ENCODE measurements at places on chromosomes 2 and 18.

DNA sequence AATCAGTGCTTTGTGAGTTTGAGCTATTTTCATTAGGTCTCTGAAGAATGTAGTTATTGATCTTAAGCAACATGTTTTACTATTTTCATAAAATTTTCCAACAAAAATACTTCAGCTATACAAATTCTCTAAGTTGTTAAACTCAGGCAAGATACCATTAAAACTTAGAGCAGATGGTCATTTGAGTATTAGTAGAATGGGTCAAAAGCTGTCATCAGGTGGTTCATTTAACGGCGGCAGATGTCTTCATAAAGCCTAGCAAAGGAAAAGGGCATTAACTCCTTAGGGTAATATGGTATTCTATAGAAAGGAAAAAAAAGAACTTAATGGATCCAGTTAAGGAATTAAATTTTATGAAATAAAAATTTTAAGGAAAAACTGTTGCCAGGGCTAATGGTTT, 19.2 kb downstream of the MIB1 start:
- DNase-seq: peak; percentile 71

GRCh38 chr2:86274918-86275275, 62.5 kb downstream of the REEP1 start:
- DNase-seq: peak; percentile 68

- DNase-seq: no peak
Measured at GRCh38 chr2:217147818-217148217, 288.0 kb upstream of the TNP1 start.

DNA sequence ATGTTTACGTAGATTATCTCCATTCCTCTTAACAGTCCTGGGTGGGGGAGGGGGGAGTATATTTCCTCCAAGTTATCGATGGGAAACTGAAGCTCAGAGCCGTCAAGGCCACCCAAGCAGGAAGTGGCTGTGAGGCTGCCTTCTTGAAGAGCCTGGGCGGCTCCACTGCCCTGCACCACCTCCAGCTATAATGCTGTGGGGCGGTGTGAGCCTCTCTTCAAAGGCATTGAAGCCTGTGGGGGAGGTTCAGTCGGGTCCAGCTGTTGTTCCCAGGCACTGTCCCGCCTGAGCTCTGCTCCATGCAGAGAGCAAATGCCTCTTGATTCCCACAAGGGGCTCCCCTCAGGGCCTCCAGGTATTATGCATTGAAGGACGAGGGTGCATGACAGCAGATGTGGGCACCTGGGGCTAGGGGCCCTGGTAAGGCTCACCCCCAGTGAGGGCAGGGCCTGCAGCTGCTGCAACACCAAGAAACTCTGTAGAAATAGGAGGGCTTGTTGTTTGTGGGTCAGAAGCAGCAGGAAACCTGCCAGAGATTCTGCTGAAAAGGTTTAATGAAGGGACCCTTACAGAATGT, 29.5 kb upstream of the LAPTM4A start:
- DNase-seq: peak; percentile 35

DNA sequence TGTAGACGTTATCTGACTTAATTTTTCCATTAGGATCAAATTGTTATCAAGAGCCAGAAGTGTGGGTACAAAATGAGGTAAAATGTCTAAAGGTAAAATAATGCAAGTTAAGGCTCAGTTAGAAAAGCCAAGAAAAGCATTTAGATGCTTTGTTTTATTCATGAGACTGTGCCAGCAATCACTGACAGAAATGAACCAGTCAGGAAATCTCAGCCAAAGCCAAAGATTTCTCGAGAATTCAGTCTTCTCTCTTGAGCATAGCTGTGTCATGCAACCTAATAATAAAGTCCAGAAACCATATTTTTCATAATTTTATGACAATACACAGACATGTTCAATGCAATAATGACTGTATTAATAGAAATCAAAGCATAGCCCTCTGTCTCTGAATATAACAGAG, 43.5 kb upstream of the ZNF397 start:
- DNase-seq: no peak

DNA sequence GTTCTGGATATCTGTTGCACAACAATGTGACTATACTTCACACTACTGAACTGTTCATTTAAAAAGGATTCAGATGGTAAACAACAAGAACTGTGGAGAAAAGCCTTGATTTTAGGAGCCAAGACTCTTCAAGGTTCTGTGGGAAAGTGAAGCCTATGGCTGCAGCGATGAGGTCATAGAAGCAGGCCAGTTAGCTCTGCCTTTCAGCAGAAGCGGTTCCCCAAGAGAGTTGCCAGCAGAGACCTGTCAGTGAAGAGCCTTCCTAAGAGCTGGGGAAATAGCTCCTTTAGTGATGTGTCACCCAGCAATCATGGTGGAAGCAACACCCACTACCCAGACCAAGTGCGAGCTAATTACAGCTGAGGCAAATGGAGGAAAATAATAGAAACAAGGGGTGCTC, 346.5 kb upstream of the ETAA1 start:
- no peak for DNase-seq

DNA sequence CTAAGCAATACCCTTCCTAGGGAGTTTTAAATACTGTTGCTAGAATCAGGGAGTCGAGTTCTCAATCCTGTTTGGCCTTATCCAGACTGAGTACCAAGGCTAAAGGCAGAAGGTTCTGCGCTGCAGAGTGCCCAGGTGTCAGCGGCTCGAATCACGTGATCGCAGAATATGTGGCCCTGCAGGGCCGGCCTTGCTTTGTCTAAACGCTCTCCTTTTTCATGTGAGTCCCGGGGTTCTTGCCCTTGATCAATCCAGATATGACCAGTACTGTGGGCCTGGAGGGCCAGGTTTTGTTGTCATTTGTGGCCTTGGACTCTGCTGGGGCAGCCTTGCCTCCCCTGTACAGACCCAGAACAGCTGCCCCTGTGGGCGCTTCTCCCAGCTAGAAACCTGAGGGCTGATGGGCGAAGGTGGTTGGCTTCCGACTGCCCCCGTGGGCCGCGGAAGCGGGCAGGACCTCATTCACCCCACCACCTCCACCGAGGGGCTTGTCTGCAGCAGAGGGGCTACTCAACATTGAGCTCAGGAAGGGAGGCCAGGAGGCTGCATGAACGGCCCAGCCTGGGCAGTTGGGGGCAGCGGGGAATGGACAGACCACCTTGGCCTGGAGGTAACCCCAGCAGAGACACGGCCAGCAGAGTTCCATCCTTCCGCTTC, 225.0 kb downstream of the ALPK2 start:
- DNase-seq: no peak

- DNase-seq: no peak
Measured at GRCh38 chr18:27447451-27447881, 262.4 kb upstream of the CHST9 start.

DNA sequence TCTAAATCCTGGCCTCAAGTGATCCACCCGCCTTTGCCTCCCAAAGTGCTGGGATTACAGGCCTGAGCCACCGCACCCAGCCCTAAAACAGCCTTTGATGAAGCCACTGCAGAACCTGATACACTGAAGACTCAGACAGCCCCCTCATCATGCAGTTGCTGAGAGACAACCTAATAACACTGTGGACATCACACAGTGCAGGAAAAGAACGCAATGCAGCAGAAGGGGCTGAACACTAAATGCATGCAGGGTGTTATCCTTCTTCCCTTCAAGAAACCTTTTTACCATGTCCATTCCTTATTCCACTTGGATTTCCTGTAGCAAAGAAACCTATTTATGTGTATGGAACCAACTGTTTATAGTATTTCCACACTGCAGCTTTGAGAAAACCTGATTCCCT, 35.7 kb downstream of the MGAT4A start:
- DNase-seq: no peak

DNA sequence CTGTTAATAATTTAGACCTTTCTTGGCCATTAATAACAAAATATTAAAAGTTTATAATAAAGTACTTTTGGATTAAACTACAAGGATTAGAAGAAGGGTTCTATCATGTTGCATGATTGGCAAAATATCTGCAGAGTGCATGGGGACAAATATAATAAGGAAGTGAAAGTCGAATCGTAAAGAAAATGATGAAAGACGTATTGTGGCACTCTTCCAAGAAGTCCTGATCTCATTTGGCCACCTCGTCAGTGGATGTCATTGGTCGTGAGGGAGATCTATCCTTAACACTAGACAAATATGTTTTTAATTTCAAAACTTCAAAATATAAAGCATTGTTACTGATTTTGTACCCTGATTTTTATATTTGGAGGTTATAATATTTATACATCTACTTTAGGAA, 197.7 kb upstream of the STON1 start:
- no peak for DNase-seq

GRCh38 chr18:24982831-24983230, 369.1 kb downstream of the ZNF521 start:
- no peak for DNase-seq

- no peak for DNase-seq
Measured at GRCh38 chr2:54271843-54272627, 16.0 kb upstream of the TSPYL6 start.

DNA sequence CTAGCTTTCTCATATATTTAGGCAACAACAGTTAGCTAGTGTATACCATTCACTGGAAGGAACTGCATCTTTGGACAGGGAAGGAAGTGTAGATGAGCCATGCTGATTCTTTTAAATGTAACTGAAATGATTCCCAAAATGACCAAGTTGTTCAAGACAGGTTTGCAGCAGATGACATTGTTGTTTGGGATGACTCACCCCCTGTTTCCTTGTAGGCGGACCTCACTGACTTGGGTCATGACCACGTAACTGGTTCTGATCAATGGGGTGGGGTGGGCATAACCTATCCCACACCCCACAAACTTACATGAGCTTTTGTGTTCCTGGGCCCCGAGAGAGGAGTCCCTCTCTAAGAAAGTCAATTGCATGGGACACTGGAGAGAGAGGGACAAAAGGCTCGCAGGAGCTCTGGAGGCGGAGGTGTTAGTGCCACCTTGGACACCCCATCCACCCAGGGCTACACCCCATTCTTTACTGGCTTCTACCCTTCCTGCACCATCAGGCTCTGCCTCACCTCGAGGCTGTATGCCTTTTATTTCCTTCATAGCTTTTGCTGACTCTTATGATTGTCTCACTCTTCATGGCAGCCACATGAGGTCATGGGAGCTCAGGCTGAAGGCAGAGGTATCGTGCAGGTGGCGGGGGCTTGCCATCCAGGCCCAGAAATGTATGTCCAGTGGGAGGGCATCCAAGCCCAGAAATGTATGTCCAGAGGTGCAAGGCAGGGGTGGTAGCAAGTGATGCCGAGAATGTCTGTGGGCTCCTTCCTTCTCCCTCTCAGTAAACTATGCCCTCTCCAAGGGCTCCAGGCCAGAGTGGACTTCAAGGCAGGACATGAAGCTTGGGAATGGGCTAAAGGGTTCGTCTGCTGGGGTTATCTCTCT, 108.0 kb downstream of the TWIST2 start:
- DNase-seq: no peak

- no peak for DNase-seq
Measured at GRCh38 chr2:65846989-65847678, 414.7 kb upstream of the SPRED2 start.

DNA sequence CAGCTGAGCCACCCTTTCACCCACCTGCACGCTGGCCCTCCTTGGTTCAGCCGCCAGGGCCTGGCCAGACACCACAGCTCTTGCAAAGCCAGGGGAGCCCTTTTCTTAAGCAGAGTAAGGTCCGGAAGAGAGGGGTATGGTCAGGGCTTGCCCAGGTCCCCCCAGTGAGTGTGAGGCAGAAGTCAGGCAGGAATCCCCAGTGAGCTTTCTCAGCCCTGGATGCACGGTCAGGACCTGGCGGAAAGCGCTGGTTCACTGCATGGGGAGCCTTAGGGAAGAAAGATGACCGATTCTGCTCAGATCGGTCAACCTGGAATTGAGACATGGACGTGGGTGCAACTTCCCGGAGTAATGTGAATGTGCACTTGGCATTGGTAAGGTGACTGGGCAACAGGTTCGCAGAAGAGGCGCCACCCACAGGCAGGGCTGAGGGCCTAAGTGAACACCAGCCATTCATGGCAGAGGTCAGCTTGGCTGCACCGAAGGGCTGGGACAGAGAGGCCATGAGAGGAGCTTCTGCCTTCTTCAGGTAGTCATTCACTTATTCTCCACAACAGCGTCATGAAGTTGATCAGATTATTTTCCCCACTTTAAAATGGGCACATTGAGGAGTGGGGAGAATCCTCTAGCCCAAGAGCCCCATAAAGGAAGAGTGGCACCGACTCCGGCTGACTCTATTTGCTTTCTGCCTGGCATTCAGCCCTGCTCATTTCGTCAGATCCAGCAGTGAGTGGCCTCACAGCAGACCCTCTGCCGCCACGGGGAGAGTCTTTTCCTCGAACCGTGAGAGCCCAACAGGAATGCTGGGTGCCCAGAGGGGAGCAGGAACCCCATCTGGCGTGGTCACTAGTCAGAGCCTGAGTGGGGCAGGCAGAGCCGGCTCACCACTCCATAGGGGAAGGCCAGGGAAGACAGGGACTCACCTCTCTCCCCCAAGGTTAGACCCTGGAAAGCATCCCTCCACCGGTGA, 35.8 kb downstream of the SCTR start:
- DNase-seq: no peak

GRCh38 chr18:76466410-76466991, 28.5 kb downstream of the ZNF516 start:
- DNase-seq: no peak

DNA sequence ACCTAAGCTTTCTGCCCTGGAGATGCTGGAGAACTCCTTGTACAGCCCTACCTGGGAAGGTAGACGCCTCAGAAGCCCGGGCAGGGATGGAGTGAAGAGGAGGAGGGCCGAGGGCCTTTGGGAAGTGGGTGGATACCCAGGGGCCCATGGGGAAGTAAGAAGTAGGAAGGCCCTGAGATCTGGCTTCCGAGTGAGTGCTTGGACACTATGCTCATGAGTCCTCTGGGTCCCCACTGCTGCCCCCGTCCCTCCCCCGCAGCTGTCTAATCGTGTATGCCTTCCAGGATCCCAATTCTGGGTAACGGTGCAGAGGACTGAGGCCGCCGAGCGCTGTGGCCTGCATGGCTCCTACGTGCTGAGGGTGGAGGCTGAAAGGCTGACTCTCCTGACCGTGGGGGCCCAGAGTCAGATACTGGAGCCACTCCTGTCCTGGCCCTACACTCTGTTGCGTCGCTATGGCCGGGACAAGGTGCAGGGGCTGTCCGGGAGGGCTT, 1.1 kb downstream of the DOK1 start:
- no peak for DNase-seq

GRCh38 chr2:213959589-213959988, 451.3 kb upstream of the VWC2L start:
- DNase-seq: no peak

DNA sequence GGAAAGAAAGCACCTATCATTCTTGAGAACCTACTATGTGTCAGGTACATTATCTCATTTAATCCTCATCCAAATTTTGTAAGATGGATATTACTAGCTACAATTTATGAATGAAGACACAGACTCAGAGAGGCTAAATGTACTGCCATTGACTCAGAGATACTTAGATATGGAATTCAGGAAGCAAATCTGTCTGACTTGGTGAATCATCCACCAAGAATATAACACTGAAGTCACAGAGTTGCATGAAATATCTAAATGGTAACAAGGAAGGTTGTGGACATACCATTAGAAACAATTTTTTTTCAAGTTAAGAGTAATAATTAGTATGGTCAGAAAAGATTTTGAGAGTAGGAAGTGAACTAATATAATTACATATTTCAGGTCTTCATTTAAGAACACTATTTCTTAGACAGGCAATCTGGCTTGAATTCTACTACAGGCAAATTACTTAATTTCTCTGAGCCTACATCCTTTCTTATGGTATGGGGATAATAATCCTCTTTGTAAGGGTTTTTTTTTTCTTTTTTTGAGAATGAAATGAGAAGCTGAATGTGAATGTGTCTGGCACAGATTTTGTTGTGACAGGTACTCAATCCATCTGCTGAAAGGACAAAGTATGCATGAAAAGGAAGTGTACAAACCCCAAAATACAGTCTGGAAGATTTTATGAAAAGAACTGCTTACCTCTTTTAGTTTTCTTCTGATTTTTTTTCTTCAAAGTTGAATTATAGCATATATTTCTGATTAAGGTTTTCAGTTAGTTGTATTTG, 14.8 kb upstream of the C2orf66 start:
- no peak for DNase-seq

GRCh38 chr18:40094441-40094840, 1860.6 kb upstream of the PIK3C3 start:
- DNase-seq: no peak
